ENCODE measurements at places on chromosomes 1 and 21.

GRCh38 chr1:240148333-240148732 lies 56.6 kb downstream of the FMN2 start:
- DNase-seq: no peak

DNA sequence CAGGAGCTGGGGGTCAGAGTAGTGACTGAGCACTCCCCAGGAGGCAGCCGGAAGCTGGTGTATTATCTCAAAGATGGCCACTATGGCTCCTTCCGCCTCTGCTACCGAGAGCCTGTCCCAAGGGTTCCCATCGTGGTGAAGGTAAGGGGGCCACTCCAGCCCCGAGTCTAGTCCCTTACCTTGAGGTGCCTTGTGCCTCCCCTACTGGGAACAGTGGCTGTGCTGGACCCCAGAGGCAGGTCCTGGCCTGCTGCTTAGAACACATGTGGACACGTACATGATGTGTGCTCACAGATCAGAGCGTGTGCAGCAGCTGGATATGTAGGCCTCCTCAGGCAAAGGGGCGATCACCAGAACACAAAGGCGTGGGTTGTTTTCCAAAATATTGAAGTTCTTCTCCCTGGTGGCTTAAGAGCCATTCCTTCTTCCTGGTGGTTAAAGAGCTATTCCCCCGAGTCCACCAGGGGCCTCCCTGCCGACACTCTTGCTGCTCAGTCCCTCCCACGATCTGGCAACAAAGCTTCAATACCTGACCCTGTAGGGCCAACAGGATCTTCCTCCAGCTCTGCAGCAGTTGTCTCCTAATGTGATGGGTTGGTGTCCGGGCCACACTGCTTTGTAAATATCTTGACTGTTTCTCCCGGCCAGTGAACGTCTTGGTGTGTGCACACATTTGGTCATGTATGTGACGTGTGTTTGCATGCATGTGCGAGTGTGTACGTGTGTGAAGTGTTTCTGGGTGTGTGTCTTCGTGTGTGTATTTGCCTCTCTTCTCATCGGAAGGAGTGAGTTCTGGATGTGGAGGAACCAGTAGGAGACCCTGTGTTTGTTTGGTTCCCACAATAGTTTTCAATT lies 68.4 kb upstream of the TINAGL1 start:
- DNase-seq: no peak

- no peak for DNase-seq
These were observed 455.6 kb upstream of the ZP4 start for GRCh38 chr1:238346340-238346739.

GRCh38 chr1:182680408-182680807 lies 4.0 kb downstream of the RGS8 start:
- DNase-seq: no peak

GRCh38 chr1:204420039-204421004 lies 8.7 kb upstream of the PPP1R15B start:
- DNase-seq: no peak

- DNase-seq: peak; percentile 67
These were observed 72.6 kb upstream of the IPO9 start for GRCh38 chr1:201756406-201756805.

DNA sequence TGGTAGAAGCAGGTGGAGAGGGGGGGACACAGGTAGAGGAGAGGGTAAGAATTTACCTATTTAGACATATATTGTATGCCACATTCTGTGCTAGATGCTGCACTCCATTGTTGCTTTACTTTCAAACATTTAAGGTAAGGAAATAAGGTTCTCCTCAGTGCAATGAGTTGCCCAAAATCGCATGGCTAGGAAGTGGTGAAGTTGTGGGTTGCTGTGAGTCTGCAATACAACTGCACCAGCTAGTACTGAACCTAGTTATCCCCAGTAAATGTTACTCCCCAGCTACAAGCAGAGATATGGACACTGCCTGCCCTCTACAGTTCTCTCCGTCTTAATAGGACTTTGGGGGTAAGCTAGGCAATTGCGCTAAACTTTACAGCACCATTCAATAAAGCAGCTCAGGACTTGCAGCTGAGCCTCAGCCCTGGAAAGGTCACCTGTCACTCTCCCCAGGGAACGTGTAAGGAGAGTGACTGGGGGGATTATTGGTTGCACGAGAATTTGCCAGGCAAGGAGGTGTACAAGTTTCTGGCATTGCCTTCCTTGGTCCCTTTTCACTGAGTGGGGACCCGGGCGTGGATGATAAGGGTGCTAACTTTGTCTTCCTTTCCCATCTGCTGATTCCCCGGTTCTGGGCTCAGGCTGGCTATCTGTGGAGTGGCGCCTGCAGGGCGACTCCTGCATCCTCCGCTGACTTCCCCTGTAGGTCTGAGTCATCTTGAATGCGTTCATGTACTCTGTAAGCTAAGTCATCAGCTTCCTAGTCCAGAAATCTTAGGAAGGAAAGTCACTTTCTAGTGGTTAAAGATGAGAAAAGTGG lies 71.3 kb upstream of the CNTN2 start:
- DNase-seq: peak; percentile 88

DNA sequence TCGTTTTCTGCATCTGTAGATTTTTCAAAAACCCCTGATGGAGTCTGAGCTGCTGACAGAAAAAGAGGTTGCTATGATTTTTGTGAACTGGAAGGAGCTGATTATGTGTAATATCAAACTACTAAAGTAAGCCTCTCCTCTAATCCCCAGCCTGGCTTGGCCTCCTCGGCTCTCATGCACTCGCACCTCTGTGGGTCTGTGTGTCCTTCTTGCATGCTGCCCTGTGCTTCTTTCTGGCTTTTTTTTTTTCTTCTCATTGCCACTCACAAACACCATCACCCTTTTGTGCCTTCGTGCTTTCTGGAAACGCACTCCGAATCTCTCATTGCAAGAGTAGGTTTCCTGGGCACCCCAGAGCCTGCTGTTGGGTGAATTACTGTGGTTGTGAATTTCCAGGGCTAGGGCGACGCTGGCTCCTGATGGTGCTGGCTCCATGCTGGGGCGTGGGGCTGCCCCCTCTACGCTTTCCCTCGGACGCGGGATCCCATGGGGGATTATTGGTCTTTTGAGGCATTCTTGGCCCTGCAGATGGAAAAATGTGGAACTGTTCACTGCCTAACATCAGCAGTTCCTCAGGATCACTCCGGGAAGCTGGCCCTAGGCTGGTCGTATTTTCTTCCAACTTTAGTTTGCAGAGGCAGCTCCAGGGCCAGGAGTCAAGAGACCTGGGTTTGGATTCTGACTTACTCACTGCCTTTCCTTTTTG lies 56.8 kb downstream of the ATP5PO start:
- no peak for DNase-seq

GRCh38 chr1:96782856-96783255 lies 61.3 kb downstream of the PTBP2 start:
- DNase-seq: no peak

GRCh38 chr1:172283766-172284165 lies 136.7 kb upstream of the C1orf105 start:
- no peak for DNase-seq

GRCh38 chr1:181086926-181087325 lies 1.6 kb upstream of the IER5 start:
- DNase-seq: peak; percentile 81

- no peak for DNase-seq
These were observed 184.2 kb downstream of the SLC44A5 start for GRCh38 chr1:75426688-75427087.

DNA sequence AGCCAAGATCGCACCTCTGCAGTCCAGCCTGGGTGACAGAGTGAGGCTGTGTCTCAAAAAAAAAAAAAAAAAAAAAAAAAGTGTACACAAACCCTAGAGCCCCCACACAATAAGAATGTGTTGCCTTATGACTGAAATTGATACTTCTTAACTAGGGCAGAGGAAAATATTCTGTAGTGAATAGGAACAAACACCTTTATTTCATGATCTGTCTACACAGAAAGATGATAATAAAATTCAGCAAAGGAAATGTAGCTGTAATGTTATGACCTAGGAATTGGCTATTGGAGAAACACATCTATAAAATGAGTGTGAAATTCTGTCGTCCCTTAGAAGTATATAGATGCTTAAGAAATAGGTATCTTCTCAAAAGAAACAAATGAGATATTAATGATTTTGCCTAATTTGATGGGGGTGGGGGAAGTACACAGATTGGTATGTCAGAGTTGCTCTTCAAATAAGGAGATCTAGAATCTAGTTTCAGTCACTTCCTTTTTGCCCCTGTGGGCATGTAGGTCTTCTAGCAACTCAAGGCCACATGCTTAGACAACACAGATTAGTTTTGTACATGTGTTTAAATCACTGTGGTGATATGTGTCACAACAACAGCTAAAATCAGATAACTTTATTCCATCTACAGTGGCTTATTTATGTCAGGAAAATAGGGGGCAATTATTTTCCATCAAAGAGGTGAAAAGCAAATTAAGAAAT lies 10.7 kb upstream of the GPR25 start:
- no peak for DNase-seq

DNA sequence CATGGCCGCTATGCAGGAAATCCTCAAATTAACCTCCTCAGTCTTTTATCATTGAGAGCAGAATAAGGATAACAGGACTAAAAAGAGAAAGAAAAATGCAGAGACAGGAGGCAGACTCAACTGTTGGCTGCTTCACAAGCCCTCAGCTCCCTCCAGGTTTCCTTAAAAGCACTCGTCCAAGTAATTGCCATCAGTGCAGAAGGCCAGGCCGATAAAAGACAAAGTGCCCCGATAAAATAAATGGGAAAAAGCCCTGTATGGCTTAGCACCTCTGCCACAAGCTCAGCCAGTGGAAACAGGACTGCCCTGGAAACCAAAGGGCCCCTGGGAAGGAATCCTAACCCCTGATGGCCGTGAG lies 8.1 kb downstream of the S100A6 start:
- no peak for DNase-seq

DNA sequence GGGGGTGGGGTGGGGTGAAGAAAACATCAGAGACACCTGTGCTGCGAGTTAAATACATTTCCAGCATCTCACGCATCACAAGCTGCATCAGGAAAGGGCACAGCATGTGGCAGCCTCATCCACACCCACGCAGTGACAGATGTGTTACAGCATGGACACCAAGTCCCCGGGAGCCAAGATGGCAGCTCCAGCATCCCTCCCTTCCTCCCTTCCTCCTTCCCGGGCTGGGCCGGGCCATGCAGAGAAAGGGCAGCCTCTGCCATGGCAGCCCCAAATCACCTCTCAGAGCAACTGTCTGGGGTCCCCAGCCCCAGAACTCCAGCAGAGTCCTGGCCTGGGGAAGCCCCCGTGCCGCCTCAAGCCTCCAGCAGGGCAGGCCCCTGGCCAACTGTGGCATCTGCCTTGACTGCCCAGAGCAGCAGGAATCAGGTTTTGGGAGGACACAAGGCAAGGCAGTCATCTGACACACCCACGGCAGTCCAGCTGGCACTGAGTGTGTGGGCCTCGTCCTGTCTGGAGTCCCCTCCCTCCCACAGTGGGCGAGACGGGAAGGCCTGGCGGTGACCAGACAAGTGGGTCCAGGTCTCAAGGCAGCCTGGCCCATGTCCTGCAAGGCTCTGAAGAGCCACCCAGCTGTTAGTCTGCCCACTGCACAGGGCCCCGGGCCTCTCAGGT lies 6.2 kb downstream of the SMIM1 start:
- DNase-seq: no peak

DNA sequence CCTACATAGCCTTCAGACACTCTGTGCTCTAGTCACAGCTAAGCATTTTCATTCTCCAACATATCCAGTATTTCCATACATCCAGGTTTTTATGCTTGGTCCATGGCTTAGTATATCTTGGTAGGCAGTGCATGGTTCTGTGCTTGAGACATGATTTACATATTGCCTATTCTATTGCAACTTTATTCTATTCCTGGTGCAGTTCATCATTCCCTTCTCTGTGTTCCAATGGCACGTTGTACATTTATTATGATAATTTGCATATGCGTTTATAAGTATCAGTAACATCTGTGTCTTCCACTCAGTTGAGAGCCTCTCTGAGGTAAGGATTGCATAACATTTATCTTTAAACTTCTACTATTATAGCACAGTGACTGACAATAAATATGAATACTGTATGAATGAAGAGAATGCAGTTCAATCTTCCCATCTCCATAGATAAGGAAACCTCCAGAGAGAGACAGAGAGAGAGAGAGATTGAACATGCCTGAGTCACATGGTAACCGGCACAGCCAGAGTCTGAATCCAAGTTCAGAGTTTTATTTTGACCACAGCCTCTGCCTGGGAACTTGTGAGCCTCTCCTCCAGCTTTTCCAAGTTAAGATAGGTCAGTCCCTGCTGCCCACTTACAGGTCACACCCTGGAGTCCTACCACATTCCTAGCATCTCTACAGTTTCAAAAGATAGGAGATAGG lies 41.5 kb downstream of the PLPPR5 start:
- DNase-seq: no peak

- no peak for DNase-seq
These were observed 70.4 kb downstream of the DMAP1 start for GRCh38 chr1:44283524-44284173.

- no peak for DNase-seq
These were observed 7.3 kb downstream of the IGSF21 start for GRCh38 chr1:18114726-18115410.

GRCh38 chr1:38084700-38085099 lies 38.1 kb upstream of the POU3F1 start:
- DNase-seq: no peak

DNA sequence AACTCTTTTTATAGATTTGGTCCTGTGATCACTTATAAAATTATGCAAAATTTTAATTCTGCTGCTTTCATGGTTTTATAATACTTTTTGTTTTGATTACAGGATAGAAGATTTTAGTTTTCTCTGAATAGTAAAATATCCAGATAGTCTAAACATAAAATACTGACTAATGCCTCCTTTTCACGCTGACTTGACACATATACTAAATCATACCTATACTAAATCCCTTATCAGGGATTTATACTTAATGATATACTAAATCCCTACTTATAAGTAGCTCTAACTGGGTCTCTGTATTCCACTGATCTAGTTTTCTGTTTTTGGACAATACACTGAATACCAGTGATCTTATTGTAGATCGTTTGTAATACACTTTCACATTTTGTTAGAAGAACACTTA lies 128.0 kb downstream of the USP25 start:
- DNase-seq: no peak

Data from A172 (cell line).